Mesendoderm (in vitro differentiated cells): ENCODE measurements at places on chromosomes 2 and 18.

- no peak for DNase-seq
These were observed 165.0 kb upstream of the PARD3B start for GRCh38 chr2:204380141-204380881.

DNA sequence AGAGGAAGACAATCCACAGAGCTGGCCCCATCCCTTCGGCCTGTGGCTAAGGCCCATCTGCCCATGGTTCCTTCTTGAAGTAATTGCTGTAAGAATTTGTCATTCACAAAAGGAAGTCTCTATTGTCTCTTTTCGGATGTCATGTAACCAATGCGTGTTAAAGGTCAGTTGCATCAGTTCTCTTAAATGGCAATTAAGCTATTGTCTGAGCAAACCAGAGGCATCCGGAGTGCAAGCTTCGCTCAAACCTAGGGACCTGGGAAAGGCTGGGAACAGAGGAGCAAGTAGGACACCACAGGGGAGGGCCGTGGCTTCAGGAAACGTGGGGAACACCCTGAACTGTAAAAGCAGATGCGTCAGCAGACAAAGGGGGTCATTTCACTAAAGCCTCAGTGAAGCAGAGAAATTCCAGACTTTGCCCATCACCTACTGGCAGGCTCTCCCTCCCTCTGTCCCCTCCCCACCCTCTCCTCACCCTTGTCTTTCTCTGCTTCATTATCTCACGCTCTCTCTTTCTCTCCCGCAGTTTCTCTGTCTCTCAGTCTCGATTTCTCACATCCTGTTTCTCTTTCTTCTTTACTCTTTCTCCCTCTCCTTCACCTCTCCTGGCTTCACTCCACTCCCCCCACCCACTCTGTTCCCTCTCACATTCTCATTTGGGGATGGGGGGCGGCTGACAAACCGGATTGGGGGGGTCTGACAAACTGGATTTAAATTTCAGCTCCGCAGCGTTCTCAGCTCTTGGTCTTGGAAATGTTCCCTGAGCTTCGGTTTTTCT is 204.6 kb upstream of the TNP1 start:
- peak; percentile 74 for DNase-seq

DNA sequence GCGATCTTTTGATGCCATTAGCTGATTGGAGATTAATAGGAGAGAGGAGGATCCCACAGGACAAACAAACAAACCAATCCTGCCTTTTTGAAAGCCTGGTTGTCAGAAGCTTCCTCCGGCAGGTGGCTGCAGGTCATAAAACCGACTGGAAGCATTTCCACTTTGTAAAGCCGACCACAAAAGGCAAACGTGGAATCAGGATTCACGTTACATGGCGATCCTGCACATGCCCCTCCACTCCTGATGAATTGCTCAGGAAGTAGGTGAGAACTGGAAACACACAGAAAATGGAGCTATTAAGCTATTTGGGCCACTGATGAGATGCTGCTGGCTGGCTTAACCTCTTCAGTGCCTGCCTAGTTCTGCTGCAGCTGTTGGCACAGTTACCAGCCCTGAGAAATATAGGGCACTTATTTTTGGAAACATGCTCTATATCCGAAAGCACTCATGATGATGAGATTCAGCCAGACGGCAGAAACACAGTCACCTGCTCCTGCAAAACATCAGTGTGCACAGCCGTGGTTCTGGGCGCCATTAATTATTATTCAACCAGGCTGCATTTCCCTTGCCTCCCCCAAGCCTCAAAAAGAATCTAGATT is 110.3 kb upstream of the ST6GAL2 start:
- no peak for DNase-seq

- peak; percentile 71 for DNase-seq
These were observed 2.9 kb downstream of the LRATD1 start for GRCh38 chr2:14635391-14635871.

DNA sequence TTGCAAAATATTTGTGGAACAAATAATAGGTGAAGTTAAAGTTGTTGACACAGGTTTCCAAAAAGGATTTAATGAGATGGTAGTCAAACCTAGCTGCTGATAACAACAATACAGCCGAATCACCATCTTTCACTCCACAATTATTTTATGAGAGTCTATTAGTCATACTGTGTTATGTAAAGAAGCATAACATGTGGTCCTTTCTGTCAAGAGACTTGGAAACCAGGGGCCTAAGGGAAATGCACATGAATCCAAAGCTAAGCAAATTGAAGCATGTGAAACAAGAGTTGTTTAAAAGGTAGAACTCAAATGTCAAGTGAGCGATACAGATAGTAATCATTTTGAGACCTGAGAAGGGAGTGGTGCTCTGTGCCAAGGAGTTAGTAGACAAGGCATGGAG is 16.0 kb downstream of the CD28 start:
- DNase-seq = no peak

DNA sequence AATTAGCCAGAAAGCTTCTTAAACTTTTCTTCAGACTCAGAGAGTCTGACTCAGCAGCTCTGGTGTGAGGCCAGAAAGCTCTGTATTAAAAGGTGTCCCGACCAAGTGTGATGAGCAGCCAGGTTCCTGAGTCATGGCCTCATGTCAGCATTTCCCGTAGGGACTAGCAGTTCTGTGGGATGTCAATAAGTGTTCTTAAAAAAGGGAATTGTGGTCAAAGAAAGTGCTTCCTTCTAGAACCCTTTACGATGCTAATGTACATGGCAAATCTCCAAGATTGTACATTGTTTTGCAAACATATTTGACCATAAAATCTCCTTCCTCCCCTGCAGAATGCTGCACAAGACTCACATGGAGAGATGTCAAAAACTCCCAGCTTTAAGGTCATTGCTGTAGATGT is 80.1 kb downstream of the PLA2R1 start:
- DNase-seq = peak; percentile 91

DNA sequence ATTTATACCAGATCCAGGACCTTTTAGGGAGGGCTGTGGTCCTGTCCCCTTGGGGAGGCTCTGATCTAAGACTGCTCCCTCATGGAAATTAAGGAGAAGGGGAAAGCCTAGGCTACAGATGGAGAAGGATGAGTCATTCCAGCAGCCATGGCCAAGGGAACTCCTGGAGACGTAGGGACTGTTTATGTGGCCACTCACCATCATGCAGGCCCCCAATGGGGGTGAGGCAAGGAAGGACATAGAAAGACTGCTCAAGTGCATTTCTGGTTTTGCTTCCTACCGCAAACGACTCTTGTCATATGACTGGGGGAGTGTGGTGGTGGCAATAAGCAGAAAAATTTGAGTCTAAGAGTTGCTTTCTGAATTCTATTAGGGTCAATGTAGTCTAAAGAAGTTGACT is 54.0 kb upstream of the CYP1B1 start:
- DNase-seq = no peak

- peak; percentile 88 for DNase-seq
These were observed 114.2 kb downstream of the FHOD3 start for GRCh38 chr18:36411745-36412168.

DNA sequence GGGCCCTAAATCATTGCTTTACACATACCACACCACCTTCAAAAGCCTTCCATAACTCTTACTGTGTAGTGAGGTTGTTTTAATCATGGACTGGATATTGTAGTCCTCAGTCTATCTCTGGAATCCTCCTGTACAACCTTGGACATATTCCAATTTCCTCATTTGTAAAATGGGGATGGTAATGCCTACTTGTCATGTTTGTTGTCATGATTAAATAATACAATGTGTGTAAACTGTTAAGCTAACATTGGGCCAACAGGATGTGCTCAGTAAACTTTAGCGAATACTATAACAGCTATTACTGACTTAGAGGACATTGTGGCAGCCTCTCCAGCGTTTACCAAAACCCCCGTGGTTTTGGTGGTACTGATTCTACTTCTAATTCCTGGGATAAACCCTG is 74.7 kb upstream of the PTPRM start:
- no peak for DNase-seq
